ENCODE measurements at places on chromosomes 7 and 10.

DNA sequence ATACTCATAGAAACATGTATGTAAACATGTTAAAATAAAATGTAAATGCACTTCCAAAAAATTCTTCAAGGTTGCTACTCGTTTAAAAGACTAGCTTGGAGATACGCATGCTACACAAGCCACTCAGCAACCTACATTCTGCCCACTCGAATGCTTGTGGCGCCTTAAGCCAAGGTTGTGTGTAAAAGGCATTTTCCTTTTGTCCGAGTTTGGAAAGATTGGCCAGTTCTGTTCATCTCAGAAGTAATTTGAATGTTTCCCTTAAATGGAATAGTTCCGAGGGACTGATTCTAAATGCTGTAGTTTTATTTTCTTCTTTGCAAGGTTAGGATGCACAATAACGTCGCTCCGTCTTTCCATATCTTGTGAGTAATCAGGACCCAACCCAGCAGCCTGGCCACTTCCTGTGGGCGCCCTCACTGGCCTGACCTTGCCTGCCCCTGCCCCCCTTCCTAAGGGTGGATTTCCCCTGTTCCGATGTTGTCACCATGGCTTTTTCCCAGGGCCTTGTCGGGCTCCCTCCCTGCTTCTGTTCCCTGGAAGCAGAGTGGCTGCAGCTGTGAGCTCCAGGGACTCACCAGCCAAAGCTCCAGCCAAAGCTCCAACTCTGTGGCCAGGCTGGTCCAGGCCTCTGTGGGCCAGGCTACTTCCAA lies 70.6 kb downstream of the PTPRE start:
- DNase-seq = peak; percentile 65

GRCh38 chr10:46006219-46006618 lies 24.2 kb downstream of the NCOA4 start:
- DNase-seq = no peak

DNA sequence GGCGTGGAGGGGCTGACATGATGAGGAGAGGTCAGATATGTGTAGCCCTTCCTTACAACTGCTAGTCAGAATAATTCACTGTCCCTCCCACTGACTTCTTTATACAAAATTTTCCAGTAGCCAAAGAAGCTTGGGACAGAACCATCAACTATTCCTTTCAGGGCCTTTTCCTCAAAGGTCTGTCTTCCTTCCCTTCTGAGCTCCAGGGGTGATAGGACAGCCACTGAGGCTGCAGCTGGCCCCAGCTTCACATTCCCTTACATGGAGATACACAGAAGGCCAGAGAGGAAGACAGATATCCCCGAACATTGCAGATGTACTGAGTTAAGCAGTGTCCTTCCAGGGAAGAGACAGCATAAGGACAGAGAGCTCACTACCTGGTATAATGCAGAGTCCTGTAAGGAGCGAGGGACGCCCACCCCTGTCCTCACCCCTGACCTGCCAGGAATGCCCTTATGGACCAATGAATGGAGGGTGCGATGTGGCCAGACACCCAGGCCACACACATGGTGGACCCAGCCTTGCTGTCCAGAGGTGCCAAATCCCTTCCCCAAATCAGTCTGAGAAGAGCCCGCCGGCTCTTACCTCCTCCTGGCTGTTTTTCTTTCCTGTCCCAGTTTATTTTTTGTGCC lies 754.7 kb downstream of the GRID1 start:
- DNase-seq = no peak

DNA sequence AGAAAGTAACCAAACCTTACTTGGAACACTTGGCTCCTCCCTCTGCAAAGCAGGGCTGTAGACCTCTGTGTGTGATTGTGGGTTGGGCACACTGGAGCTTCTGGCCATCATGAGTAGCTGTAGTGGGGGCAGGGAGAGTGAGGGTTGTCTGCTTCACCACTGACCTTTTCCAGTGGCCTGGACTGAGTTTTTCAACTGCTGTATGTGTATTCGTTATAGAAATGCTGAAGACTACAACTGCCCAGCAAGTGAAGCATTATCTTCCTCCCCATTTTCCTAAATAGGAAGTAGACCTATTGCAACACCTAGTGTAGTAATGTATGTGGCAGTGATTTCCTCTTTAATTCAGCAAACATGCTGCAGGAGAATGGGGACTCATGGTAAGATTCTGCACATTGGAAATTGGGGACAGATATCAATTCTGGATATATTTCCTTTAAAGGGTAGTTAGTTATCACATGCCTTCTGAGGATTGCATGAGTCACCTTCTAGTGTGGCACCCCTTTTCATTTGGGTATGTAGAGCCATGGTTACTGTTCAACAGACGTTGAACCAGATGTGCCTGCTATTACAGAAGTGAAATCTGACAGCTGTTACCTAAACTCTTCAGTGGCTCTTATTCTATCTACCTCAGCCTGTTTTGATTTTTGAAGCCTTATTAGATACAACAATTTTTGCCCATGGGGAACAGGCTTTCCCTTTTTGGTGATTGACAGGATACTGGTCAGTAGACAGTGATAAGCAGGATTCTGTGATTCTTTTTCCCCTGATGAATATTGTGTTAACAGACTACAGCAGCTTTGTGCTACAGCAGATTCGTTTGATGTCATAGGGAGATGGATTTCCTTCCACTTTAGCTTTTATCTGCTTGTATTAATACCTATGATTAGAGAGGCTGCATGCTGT lies 130.9 kb downstream of the SND1 start:
- DNase-seq = no peak

DNA sequence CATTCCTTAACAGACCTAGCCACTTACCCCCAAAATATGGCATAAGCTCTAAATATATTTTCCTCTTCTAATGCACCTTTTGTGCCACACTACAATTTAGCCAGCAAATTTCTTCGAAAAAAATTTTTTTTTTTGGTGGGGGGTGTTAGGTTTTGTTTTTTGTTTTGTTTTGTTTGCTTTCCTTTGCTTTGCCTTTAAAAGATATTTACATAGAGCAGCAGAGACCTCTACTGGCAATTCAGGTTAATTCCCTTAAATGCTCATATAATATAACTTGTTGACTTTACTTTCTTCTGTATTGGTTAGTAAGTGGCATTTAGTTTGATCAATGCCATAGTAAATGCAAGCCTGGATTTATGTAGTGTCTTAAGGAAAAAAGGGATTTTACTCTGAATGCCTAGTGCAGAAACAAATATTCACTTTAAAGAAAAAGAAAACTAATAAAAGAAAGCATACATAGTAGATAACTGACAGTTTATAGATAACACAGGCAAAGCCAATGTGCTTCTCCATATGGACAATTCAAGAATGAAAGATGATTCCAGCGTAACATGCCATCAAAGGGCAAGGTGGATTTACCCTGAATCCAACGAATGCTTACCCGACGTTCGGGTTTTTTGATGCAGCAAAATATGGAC lies 1250.6 kb downstream of the GATA3 start:
- no peak for DNase-seq

Measured in left colon (tissue), 2 donors.